Astrocyte (in vitro differentiated cells and primary cell): ENCODE measurements at places on chromosomes 7 and 10. TPM values are rescaled to one million over a fixed set of nuclear protein-coding genes. Genes with fewer than 3 reads are reported as not detected.
A peak's percentile ranks its signal among the peaks of the same experiment; 100 is the strongest.

Gene ANXA8L1
- 0.59 and 1.5 TPM in 2 replicates for total RNA-seq

GRCh38 chr7:133662830-133663229 is 410.0 kb downstream of the EXOC4 start:
- DNase-seq, result no peak

DNA sequence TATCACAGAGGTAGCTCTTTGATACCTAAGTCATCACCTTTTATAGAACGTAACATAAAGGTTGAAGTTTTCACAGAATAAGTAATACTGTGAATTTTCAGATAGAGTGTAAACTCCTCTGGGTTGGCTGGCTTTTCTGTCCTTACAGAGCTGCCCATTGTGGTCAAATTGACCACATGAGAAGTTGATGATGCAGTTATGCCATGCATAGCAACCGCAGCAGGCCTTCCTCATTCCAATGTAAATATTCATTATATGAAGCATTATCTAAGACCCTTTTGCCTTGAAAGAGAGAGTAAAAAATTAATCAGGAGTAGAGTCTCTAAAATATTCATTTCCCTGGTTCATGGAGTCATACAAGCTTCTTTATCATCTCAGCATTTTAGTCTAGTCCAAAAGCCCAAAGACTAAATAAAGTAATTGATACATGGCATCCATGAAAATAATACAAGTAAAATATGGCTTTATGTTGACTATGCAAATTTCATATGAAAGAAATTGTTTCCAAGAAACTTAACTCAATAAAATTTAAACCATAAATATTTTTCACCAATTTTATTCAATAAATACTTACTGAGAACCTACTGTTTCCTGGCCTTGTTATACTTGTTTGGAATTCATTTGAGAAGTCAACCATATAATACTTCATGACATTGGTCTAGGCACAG is 516.4 kb downstream of the PCDH15 start:
- DNase-seq, result peak; percentile 36

DNA sequence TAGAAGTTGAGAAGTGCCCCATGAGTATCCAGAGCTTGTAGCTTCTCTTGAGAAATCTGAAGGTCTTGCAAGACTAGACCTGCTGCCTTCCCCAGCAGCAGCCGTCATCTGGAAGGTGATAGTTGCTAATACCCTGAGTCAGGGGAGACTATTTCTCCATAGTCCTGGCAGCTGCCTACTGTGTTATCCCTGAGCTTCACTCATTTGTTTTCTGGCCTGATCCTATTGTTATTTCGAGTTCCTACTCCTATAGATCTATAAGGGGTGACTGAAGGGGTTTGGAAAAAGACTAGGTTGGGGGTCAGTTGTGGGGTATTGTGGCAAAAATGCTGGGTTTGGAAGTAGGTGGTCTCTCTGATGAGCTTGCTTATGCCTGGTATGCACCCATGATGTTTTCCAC is 297.8 kb downstream of the CNTNAP2 start:
- no peak for DNase-seq

GRCh38 chr7:2437136-2437535 is 33.7 kb downstream of the CHST12 start:
- DNase-seq, result no peak
